ENCODE measurements at places on chromosomes 6 and 20. TPM values are rescaled to one million over a fixed set of nuclear protein-coding genes. Genes with fewer than 3 reads are reported as not detected.

SLC17A2 gene
- total RNA-seq: not detected

EYA2 gene
- 16.8 TPM for total RNA-seq

APCDD1L gene
- 0.32 TPM for total RNA-seq

CDSN gene
- not detected for total RNA-seq

GNAS-AS1 gene
- total RNA-seq: 1.7 TPM

TMEM170B gene
- total RNA-seq: 2.2 TPM

SPATS1 gene
- total RNA-seq: not detected

TRIM31 gene
- 51.2 TPM for total RNA-seq

VGLL2 gene
- not detected for total RNA-seq

HTR1E gene
- not detected for total RNA-seq

GPLD1 gene
- 0.88 TPM for total RNA-seq

CLPSL2 gene
- total RNA-seq: not detected

MDFI gene
- 1.9 TPM for total RNA-seq

DNA sequence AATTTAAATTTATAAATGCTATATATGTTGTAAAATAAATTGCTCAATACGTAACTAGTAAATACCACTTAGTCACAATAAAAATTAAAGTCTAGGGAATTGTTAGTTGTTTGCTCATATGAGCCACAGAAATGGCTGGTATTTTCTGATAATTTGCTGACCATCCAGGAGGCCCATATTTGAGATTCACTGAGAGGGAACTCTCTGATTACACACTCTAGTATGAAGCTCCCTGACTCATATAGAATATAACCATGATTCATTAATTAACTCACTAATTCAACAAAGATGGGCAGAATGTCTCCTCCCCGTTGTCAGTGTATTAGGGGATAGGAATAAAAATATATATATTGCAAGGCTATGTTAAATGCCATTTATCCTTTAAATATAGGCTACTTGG lies 46.6 kb upstream of the TMEM30A start:
- no peak for DNase-seq

- no peak for DNase-seq
These were observed 4.8 kb downstream of the CST5 start for GRCh38 chr20:23874747-23875146.

- no peak for DNase-seq
These were observed 2.1 kb downstream of the SOBP start for GRCh38 chr6:107491760-107492660.

GRCh38 chr6:32602383-32602782 lies 12.7 kb upstream of the HLA-DRB1 start:
- no peak for DNase-seq

GRCh38 chr6:149925974-149926777 lies 3.3 kb upstream of the RAET1G start:
- DNase-seq: peak; percentile 97

GRCh38 chr20:34956751-34957472 lies 1.2 kb downstream of the MYH7B start:
- no peak for DNase-seq

DNA sequence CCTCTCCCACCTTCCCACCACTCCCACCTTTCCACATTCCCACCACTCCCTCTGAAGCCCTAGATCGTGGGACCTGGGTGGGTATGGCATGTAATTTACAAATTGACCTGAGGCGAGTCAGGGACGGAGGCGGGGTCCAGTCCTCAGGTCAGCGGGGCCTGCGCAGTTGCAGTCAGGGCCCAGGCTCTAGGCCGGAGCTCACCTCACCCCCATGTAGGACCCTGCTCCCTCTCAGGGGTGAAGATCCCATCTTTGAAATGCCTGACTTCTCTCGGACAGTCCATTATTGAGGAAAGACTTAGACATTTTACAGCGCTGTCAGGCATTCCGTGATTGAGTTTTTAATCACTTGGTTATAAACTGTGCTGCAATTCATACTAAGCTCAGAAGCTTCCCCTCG lies 10.5 kb downstream of the THBS2 start:
- no peak for DNase-seq

- DNase-seq: no peak
These were observed 171.2 kb upstream of the TSHZ2 start for GRCh38 chr20:52800734-52801627.

DNA sequence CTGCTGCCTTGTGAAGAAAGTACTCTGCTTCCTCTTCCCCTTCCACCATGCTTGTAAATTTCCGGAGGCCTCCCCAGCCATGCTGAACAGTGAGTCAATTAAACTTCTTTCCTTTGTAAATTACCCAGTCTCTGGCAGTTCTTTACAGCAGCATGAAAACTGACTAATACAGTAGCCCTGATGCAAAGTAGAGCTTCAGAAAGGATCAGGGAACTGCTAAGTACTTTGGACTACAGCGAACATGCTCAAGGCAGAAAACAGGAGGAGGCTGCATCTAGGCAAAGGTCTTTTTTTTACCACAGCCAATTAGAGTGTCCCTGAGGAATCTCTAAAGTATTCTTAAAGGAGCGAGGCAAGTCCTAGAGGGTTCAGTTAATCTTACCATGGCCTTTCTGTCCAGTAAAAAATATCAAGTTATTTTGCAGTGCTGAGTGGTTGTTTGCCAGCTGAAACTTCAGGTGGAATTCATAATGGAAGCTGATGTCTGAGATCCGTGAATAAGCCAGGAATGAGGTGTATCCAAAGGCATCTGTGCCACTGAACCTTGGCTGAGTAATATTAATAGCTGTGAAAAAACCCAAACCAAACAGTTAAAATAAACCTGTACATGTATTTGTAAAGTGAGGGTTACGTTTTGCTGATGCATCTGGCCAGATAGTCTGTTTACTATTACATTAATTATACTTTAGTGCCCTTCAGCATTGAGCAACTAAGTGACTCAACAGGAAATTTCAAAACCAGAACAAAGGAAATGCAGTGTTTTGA lies 170.4 kb downstream of the PHF3 start:
- no peak for DNase-seq

- peak; percentile 16 for DNase-seq
These were observed 37.9 kb downstream of the SYNDIG1 start for GRCh38 chr20:24507182-24507853.

DNA sequence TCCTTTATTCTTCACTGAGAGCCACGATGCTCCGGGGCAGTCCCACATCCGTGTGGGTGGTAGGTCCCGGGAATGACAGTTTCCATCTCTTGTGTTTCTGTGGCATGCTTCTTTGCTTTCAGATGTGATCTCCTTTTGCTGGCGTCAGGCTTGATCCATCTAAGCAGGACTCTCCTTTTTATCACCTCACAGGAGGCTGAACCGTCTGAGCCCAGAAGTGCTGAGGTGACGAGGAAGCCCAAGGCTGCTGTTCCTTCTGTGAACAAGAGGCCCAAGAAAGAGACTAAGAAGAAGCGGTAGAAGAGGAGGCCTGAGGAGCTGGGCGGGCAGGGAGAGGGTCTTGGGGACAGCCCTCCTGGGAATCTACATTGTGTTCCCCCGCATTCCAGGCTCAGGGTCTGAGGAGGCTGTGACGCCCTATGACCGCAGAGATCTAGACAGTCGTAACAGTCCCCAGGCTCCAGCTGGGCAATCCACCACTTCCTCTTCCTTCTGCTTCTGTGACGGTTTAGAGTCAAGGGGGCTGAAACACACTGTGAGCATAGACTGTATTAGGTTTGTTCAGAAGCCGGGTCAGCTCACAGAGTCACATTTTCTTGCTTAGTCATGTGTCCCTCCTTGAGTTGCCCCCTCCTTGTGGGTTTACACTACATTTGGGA lies 26.8 kb downstream of the MANBAL start:
- DNase-seq: no peak

DNA sequence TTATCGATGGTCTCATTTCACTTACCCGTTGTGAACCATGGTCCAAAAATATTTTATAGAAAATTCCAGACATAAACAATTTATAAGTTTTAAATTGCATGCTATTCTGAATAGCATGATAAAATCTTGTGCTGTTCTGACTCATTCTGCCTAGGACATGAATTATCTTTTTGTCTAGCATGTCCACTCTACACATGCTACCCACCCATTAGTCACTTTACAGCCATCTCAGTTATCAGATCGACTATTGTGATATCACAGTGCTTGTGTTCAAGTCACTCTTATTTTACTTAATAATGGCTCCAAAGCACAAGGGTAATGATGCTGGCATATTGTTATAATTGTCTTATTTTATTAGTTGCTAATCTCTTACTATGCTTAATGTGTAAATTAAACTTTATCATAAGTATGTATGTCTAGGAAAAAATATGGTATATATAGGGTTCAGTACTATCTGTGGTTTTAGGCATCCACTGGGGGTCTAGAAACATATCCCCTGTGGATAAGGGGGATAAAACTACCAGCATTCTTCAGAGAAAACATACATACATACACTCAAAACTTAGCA lies 252.0 kb upstream of the HTR1E start:
- DNase-seq: no peak

DNA sequence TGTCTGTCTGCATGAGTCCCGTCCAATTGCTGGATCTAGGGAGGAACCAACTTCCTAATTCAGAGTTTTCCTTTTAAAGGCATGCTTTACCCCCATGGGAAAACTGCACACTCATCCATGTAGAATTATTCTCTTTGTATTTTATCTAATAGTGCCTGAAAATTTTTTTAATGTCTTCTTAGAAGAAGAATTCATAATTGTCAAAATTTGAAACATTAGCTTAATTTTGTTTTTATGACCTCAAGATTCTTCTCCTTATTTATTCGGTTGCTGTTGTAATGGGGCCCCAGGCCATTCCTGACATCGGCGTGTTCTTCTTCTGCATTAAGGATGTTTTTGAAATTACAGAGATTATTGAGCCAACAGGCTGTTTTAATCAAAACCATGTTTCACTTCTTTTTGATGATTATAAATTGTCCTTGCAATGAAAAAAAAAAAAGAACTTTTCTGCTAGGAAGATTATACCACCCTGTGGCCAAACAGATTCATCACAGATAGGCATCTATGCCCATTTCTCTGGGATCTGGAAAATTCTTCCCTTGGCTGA lies 100.3 kb downstream of the ZNF217 start:
- no peak for DNase-seq

- DNase-seq: no peak
These were observed 34.0 kb downstream of the MYH7B start for GRCh38 chr20:34989670-34990069.

DNA sequence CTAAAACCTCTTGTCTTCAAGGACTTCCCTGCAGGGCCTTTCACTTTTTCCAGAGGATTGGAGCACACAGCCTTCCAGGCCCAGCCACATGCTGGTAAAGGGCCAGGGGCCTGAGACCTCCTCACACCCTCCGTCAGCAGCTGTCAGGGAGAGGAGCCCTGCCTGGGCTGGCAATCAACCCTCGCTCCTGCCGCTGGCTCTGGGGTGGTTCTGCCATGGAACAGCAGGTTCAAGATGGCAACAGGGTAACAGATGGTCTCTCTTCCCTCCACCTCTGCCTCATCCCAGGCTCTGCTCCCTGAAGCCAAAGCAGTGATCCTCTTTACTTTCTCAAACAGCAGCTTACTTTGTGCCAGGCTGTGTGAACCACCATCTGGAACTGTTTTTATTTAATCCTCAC lies 23.8 kb downstream of the PCNA start:
- DNase-seq: no peak

GRCh38 chr6:33694401-33694931 lies 17.0 kb downstream of the UQCC2 start:
- DNase-seq: no peak

GRCh38 chr6:1135726-1136414 lies 176.0 kb upstream of the FOXQ1 start:
- DNase-seq: no peak

- DNase-seq: no peak
These were observed 5.6 kb downstream of the MCUR1 start for GRCh38 chr6:13808801-13809200.

DNA sequence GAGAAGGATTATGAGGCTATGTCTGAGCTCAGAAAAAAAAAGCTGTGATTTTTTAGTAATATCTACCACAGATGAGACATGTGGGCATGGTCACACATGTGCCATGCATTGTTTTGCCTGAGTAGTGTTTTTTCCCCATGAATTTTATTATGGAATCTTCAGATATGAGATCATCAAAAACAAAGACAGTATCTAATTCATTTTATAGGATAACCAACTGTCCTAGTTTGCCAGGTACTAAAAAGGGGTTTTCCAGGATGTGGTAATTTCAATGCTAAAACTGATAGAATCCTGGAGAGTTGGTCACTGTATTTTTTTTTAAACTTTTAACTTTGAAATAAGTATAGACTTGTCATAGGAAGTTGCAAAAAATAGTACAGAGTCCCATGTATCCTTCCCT lies 127.4 kb upstream of the MAP3K7 start:
- no peak for DNase-seq

DNA sequence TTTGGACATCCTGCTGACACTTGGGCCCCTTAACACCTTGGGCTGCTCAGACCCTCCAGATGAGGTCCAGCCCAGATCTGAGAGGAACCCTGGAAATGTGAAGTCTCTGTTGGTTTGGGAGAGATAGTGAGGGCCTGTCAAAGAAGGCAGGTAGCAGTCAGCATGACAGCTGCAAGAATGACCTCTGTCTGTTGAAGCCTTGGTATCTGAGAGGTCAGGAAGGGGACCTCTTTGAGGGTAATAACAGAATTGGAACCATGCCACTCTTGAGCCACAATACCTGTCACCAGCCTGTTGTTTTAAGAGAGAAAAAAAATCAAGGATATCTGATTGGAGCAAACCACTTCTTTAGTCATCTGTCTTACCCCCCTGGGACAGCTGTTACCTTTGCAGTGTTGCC lies 4.2 kb downstream of the SYS1 start:
- DNase-seq: no peak

GRCh38 chr20:3901028-3901705 lies 12.0 kb downstream of the PANK2 start:
- DNase-seq: no peak

DNA sequence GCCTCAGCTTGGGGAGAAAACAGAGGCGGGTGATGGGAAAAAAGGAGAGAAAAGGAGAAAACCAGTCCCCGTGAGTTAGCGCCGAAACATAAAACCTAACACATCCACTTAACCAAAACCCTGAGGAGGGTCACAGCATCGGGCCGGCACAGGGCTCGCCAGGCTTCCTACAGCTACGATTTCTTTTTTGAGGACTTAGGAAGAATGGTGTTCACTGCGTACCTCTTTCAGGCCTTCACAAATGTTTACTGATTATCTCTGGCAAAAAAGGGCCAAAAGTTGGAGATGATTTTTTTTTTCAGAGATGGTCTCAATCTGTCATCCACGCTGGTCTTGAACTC lies 48.8 kb downstream of the DSTN start:
- DNase-seq: no peak

DNA sequence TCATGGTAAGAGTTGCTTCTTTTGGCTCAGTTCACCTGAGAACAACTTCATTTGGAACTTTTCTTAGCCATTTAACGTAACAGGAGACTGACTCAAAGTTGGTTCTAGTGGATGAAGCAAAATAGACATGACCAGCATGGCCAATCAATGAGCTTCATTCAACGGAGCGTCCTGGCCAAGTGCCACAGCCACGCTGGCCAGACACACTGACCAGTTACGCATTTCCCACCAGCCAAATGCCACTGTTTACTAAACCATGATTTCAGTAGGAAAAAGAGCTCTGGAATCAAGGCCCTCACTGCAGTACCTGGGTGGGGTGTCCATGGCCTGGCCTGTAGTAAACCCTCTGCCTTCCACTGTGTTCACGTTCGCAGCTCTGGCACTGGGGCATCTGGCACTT lies 80.4 kb downstream of the POPDC3 start:
- no peak for DNase-seq

Measured in colonic mucosa (tissue), 4 donors.